ENCODE measurements at places on chromosomes 7 and 10.

GRCh38 chr7:5238500-5238899 is 44.2 kb upstream of the SLC29A4 start:
- H3K27ac ChIP-seq = no peak overlapping the region
- no peaks in the 10 kb centered on the region for H3K36me3 ChIP-seq
- H3K4me1 ChIP-seq = no peaks in the 10 kb centered on the region
- no peaks in the 10 kb centered on the region for H3K27me3 ChIP-seq

DNA sequence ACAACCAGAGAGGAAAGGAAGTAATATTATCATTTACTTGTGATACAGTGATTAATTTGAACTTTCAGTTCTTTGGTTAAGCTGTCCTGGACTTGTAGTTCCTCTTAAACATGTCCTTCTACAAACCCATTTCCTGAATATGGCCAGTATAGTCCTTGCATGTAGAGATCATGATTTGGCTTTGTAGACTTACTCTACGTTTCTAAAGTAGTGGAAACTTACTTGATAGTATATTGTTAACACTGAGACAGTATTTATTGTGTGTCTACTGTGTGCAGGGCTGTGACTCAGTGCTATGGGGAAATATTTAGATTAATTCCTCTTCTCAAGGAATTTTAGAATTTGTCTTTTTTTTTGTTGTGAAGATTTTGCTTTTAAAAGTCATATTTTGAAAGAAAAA is 109.5 kb downstream of the NRF1 start:
- DNase-seq = no peak
- H3K4me3 ChIP-seq = no peak overlapping the region
- H3K4me1 ChIP-seq = no peaks in the 10 kb centered on the region
- no peaks in the 10 kb centered on the region for H3K27me3 ChIP-seq

DNA sequence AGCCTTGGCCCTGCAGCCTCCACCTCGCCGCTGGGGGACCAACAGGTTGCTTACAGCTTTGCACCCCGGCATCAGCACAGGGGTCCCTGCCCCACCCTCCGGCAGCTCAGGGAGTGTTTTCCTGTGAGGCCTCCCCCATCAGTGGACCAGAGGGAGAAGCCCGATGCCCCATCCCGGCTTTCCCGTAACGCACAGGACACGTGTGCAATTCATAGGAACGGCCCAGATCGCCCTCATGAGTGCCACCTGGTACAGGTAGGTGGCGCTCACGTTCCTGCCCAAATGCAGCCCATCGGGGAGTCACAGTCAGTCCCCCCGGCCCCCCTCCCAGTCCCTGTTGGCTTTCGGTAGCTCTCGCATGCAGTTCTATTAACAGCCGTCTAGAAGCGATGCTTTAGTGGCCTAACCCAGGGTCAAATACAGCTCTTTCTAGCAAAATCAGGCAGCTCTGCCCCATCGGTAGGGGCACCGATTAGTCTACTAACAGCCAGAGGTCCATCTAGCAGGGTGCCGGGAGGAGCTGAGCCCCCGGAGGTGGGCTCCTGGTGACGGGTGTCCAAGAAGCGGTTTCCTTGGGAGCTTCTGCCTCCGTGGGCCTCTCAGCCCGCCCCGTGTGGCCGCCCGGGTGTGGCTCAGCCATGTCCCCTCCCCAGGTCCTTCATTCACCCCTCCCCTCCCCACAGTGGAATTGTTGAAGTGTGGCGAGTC is 48.4 kb upstream of the GTF2IRD1 start:
- peak; percentile 72 for DNase-seq
- no peaks in the 10 kb centered on the region for H3K36me3 ChIP-seq
- H3K4me1 ChIP-seq = no peaks in the 10 kb centered on the region
- no peak overlapping the region for H3K27ac ChIP-seq

DNA sequence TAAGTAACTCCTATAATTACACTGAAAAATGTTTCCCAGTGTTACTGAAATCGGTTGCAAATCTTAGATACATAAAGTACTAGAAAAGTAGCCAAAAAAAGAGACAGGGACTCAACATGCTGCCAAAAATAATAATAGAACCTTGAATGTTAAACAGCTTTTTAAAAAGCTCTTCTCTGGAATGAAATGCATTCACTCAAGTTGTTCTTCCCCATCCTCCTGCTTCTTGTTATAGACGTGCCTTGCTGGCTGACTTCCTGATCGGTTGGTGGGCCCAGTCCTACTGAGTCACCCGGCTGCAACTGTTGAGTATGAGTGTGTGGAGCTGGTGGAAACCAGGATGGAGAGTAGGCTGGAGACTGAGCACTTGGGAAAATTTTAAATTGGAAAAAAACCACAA is 30.6 kb upstream of the RAPGEF5 start:
- H3K27ac ChIP-seq = no peak overlapping the region
- H3K27me3 ChIP-seq = no peaks in the 10 kb centered on the region
- no peak overlapping the region for H3K4me3 ChIP-seq
- DNase-seq = no peak

DNA sequence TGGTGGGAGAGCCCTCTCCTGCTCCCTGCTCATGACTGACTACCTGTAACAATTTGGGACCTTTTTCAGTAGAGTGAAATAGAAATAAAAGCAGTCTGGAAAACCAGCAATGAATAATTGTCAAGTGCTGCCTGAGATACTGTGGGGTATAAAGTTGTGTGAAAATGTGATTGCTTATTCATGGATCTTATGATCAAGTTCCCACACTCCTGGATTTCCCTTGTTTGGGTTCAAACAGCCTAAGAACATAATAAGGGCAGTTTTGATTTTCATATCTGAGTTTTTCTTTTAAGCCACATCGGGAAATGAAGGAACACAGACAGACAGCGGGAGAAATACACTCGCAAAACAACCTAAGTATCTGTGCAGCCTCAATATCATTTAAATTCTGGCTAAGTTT is 52.9 kb downstream of the CALD1 start:
- no peak overlapping the region for H3K4me3 ChIP-seq
- H3K4me1 ChIP-seq = no peaks in the 10 kb centered on the region
- H3K27me3 ChIP-seq = no peaks in the 10 kb centered on the region
- no peak overlapping the region for H3K27ac ChIP-seq
- DNase-seq = no peak

DNA sequence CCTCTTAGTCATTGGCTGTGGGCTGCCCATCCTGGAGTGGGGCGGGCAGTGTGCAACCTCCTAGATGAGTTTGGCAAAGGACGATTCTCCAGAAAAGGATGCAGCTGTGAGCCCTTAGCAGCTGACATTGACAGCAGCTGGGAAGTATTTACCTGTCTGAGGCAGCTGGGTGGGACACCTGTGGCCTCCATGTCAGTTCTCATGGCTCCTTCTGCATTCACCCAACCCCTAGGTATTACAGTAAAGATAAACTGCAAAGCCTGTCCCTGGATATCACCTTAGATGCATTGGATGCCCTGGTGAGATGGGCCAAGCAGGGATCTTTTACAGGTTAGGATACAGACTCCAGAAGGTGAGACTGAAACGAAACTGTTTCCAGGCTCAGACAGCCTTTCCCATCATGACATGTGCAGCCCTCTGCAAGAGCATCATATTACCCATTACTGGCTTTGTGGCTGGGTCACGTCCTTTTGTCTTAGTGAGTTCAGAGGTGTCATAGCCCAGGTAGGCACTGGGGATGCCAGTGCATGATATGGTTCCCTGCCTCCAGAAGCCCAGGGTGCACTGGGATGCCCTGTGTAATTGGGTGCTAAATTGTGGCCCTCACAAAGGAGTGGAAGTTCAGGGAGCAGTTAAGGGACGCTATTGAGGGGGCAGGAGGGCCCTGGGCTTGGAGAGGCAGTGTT is 28.9 kb downstream of the MINDY4 start:
- H3K36me3 ChIP-seq = no peaks in the 10 kb centered on the region
- H3K4me3 ChIP-seq = no peak overlapping the region
- H3K27ac ChIP-seq = no peak overlapping the region

GRCh38 chr10:34824870-34825269 is 9.8 kb upstream of the PARD3 start:
- no peak for DNase-seq
- H3K4me3 ChIP-seq = no peak overlapping the region
- H3K27ac ChIP-seq = no peak overlapping the region
- no peaks in the 10 kb centered on the region for H3K36me3 ChIP-seq
- no peaks in the 10 kb centered on the region for H3K27me3 ChIP-seq
- peaks cover 2% of the 10 kb centered on the region for H3K4me1 ChIP-seq

GRCh38 chr10:34124522-34125035 is 690.5 kb downstream of the PARD3 start:
- H3K36me3 ChIP-seq = no peaks in the 10 kb centered on the region
- no peaks in the 10 kb centered on the region for H3K27me3 ChIP-seq
- DNase-seq = peak; percentile 87
- H3K27ac ChIP-seq = no peak overlapping the region
- no peak overlapping the region for H3K4me3 ChIP-seq
- H3K4me1 ChIP-seq = no peaks in the 10 kb centered on the region

- H3K27me3 ChIP-seq = no peaks in the 10 kb centered on the region
- DNase-seq = no peak
- no peak overlapping the region for H3K4me3 ChIP-seq
These were observed 167.7 kb upstream of the TCF7L2 start for GRCh38 chr10:112782200-112782907.

- no peak for DNase-seq
- H3K36me3 ChIP-seq = peaks cover 20% of the 10 kb centered on the region
- no peak overlapping the region for H3K27ac ChIP-seq
These were observed 19.5 kb downstream of the FZD9 start for GRCh38 chr7:73452999-73453635.

GRCh38 chr10:69571618-69572158 is 1.5 kb downstream of the NEUROG3 start:
- no peak for DNase-seq
- H3K27ac ChIP-seq = no peak overlapping the region
- no peak overlapping the region for H3K4me3 ChIP-seq
- no peaks in the 10 kb centered on the region for H3K36me3 ChIP-seq
- peaks cover 94% of the 10 kb centered on the region for H3K27me3 ChIP-seq

- DNase-seq = no peak
- no peaks in the 10 kb centered on the region for H3K27me3 ChIP-seq
- no peak overlapping the region for H3K27ac ChIP-seq
- no peak overlapping the region for H3K4me3 ChIP-seq
- no peaks in the 10 kb centered on the region for H3K36me3 ChIP-seq
These were observed 28.7 kb downstream of the TMEM106B start for GRCh38 chr7:12239806-12240205.

- no peak overlapping the region for H3K4me3 ChIP-seq
- no peaks in the 10 kb centered on the region for H3K36me3 ChIP-seq
- H3K4me1 ChIP-seq = peaks cover 1% of the 10 kb centered on the region
- no peak overlapping the region for H3K27ac ChIP-seq
- no peak for DNase-seq
These were observed 36.9 kb downstream of the WASL start for GRCh38 chr7:123711832-123712293.

- DNase-seq = peak; percentile 78
- H3K36me3 ChIP-seq = no peaks in the 10 kb centered on the region
- H3K27me3 ChIP-seq = no peaks in the 10 kb centered on the region
- peak overlapping the region; percentile 39 for H3K27ac ChIP-seq
These were observed 84.6 kb upstream of the PDGFA start for GRCh38 chr7:604001-604883.

DNA sequence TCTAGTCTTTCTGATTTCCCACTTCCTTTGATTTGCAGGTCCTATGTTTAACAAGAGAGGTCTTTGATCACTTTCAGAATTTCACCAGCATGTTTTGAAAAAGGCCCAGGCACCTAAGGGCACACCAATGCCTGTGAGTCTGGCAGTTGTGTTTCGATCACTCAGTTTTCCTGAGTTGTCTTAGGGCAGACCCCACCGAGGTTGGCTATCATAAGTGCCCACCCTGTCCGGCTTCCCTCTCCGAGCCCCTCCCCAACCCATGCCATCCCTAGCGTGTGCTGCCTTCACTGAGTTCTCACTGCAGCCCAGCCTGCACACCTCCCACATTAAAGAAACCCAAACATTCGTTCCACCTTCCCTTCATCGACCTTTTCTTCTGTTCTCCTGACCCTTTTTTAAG is 257.9 kb downstream of the GRID1 start:
- no peaks in the 10 kb centered on the region for H3K36me3 ChIP-seq
- DNase-seq = no peak
- no peaks in the 10 kb centered on the region for H3K4me1 ChIP-seq
- H3K4me3 ChIP-seq = no peak overlapping the region

DNA sequence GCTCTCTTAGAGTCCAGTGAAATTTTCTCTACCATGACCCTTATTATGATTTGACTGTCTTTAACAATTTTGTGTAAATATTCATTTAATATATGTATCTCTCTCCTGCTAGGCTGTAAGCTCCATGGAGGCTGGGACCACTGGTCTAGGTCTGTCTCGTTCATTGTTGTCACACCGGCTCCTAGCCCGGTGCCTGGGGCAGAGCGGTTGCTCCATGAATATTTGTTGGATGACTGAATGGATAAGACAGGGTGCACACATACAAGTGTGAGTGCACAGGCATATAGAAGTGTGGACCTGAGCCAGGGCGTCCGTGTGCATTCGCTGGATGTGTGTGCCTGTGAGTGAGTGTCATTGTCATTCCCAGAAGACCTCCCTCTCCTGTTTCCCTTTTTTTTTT is 20.9 kb upstream of the LBX1 start:
- no peak overlapping the region for H3K4me3 ChIP-seq
- no peaks in the 10 kb centered on the region for H3K4me1 ChIP-seq
- no peak for DNase-seq

GRCh38 chr7:52992001-52992400 is 43.4 kb upstream of the POM121L12 start:
- no peaks in the 10 kb centered on the region for H3K36me3 ChIP-seq
- no peak for DNase-seq
- no peak overlapping the region for H3K4me3 ChIP-seq

GRCh38 chr10:122499491-122499941 is 38.2 kb downstream of the HTRA1 start:
- H3K4me1 ChIP-seq = peaks cover 10% of the 10 kb centered on the region
- H3K27me3 ChIP-seq = no peaks in the 10 kb centered on the region
- H3K4me3 ChIP-seq = no peak overlapping the region
- no peak for DNase-seq
- no peaks in the 10 kb centered on the region for H3K36me3 ChIP-seq

DNA sequence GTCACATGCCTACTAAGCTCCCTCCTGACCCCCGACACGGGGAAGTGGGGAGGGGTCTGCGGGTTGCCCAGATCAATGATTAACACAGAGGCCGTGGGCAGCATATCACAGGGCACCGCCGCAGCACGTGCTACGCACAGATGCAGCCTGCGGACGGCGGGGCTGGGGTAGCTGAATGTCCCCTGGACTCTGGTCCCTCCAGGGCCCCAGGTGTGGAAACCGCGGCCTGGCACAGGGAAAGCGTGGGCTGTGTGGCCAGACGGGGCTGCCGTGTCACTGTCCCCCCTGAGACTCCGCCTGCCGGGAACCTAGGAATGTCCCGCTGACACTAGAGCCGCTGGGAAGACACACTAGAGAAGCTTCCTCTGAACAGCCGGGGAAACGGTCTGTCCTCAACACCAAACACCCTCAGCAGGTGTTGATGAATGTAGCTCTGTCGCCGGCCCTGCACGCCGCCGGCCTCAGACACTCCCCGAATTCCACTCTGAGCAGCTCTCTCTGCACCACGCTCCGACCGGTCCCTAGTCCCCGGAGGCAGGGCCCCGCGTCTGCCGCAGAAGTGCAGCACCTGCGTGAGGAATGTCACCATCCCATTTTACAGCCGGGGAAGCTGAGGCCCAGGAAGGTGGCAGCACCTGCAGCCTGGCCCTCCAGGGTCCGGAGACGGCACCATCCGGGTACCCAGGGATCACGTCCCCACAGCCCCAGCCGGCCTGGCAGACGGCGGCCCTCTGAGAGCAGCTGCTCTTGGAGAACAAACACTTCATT is 33.4 kb upstream of the PDGFA start:
- no peaks in the 10 kb centered on the region for H3K36me3 ChIP-seq
- no peak overlapping the region for H3K27ac ChIP-seq
- H3K4me1 ChIP-seq = no peaks in the 10 kb centered on the region
- no peak for DNase-seq
- no peaks in the 10 kb centered on the region for H3K27me3 ChIP-seq

GRCh38 chr7:41592236-41592635 is 110.7 kb downstream of the INHBA start:
- H3K4me1 ChIP-seq = peaks cover 3% of the 10 kb centered on the region
- peak; percentile 38 for DNase-seq
- no peaks in the 10 kb centered on the region for H3K27me3 ChIP-seq

Measured in mesendoderm (in vitro differentiated cells).